ENCODE measurements at places on chromosomes 5 and 9. TPM values are rescaled to one million over a fixed set of nuclear protein-coding genes. Genes with fewer than 3 reads are reported as not detected.

Gene LHX6
- total RNA-seq = 23.6 TPM

Gene NDUFS4
- total RNA-seq = 74.4 TPM

Gene IFNA2
- total RNA-seq = not detected

Gene GPR151
- not detected for total RNA-seq

Gene ECSCR
- total RNA-seq = 46.6 TPM

Gene NOL8
- 24.0 TPM for total RNA-seq

Gene TUSC1
- total RNA-seq = 12.9 TPM

Gene ENTPD8
- not detected for total RNA-seq

Gene KCNV2
- total RNA-seq = not detected

Gene ZBTB6
- total RNA-seq = 9.0 TPM

DNA sequence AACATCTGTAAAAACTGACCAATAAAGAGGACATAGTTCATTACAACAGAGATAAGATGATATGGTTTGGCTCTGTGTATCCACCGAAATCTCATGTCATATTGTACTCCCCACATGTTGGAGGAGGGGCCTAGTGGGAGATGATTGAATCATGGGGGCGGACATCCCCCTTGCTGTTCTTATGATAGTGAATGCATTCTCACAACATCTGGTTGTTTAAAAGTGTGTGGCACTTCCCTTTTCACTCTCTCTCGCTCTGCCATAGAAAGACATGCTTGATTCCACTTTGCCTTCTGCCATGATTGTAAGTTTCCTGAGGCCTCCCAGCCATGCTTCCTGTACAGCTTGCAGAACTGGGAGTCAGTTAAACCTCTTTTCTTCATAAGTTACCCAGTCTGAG lies 292.8 kb downstream of the SLF1 start:
- DNase-seq = no peak

DNA sequence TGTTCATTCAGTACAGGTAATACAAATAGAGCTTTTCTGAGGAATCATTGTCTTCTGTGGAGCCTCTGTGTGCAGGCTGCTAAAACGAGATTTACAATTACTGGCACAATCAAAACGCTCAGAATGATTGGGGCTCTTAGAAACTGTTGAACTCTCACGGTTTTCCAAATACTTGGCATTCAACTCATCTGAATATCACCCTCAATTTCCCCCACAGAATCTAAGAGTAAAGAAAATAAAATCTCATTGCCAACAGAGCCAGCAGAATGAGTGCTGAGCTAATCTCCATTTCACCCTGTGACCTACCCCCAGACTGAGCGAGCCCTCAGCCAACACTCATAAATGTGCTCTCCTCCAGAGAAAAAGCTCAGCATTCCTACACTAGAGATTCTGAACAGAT lies 35.3 kb upstream of the TMED7 start:
- DNase-seq = no peak

GRCh38 chr9:99819123-99819855 lies 2.4 kb upstream of the NR4A3 start:
- DNase-seq = peak; percentile 98

DNA sequence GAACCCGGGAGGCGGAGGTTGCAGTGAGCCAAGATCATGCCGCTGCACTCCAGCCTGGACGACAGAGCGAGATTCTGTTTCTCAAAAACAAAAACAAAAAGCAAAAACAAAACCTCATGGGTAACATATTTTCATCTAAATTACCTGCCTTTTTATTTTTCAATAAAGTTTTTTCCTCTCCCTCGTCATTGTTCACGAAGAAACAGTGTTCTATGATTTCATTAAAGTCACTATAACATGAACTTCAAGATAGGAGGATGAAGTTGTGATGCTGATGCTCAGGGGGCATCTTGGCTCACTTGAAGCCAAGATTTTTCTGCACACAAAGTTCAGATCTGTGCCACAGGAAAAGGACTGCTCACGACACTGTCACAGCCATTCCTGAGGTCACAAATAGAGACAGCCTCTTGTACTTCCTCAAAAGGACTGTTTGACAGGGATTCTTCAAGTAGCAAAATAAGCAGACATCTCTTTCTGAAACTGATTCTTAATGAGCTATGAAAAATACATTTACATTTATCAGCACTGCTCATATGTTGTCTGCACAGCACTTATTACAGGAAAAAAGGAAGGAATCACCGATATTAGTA lies 16.1 kb downstream of the NIPSNAP3B start:
- DNase-seq = no peak

DNA sequence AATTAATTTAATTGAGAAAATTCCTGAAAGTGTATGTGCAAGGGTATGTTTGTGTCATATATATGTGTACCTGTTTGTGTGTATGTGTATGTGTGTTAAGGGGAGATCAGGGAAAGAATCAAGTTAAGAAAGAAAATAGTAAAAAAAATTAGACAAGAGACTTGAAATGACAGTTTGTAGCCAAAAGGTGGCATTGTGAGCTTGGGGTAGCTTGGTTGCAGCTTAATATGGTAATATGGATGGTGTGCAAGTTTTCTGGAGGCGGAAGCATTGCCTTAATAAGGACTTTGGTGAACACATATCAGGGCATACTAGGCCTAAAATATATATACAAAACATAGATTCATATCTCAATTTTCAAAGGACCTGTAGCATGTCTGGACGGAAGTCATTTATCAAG lies 129.9 kb downstream of the INSYN2B start:
- no peak for DNase-seq

DNA sequence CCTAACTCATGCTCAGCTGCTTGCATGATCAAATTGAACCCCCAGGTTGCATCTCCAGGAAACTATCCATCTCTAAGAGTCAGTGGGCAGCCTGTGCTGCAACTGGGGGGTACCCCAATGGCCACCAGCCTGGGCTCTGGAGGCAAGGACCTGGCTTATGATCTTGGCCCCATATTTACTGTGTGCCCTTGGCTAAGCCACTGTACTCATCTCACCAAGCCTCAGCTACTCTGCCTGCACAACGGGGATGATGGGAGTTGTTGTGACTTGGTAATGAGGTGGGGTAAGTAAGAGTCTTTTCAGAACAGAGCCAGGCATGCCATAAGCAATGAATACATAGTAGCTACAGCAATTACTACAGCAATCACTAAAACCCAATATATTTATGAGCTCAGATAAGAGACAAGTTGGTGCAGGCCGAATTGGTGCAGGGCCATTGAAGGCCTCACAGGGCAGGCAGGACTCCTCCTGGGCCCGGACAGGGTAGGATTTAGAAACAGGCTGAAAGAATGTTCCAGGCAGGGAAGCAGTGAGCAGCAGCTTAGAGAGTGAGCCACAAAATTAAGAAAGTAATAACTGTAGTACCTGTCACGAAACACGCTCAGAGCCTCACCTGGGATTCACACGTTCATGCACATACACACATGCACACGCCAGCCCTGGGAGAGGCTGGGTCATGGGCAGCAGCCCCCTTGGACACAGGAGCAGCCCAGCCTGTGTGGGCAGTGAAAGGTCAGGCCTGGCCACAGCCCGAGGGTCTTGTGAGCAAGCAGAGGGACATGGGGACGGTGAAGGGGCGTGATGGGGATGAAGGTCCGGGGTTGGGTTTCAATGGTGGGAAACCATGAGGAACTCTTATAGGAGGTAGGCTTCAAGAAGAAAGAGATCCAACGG lies 74.1 kb downstream of the PAX5 start:
- peak; percentile 68 for DNase-seq

- DNase-seq = no peak
Observed at GRCh38 chr9:36937346-36937745, 96.7 kb downstream of the PAX5 start.

DNA sequence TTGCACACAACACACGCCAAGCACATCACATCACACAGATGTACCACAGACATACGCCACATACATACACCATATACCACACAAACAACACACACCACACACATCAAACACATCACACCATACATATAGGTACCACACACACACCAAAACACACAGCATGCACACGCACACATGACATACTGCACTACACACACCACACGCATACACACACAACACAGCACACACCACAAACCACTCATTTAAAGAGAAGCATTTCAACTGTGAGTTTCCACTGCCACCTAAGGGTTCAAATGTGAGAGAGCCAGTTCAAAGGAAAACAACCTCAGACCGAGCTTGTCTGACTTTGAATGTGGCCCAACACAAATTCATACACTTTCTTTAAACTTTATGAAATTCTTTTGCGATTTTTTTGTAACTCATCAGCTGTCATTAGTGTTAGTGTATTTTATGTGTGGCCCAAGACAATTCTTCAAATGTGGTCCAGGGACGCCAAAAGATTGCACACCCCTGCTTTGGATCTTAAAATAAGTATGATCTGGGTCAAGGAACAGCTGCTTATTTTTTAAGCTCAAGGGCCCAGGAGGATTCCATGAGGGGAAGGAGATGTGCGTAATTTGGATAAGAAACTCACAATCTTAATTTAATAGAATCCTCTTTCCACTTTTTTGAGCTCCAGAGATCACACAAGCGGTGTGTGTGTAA lies 494.6 kb downstream of the GADD45G start:
- DNase-seq = no peak

GRCh38 chr5:57527870-57528269 lies 45.3 kb upstream of the ACTBL2 start:
- DNase-seq = no peak

GRCh38 chr9:114805670-114806525 lies at the start of gene TNFSF15:
Gene TNFSF15, minus strand, starts transcription at chr9:114806039. Its CDS starts 27 bp downstream, at chr9:114806012.
- no peak for DNase-seq

- no peak for DNase-seq
Observed at GRCh38 chr5:131180407-131180806, 9.7 kb downstream of the LYRM7 start.

- no peak for DNase-seq
Observed at GRCh38 chr5:60401526-60401925, 298.4 kb downstream of the DEPDC1B start.

DNA sequence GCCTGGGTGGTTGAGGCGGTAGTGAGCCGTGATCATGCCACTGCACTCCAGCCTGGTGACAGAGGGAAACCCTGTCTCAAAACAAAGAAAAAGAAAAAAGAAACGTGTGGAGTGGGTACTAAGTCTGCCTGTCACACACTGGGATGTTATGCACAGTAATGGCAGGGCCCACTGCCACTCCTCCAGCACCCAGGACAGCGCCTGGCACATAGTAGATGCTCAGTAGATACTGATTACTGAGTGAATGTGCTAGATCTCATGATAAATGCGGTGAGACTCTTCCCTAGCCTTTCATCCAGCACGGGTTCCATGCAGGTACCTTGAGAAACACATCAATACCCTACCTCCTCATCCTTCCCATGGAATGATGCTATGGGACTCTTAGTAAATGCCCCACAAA lies 87.4 kb upstream of the HSPA9 start:
- peak; percentile 67 for DNase-seq

GRCh38 chr9:109653470-109653869 lies 126.5 kb upstream of the PALM2AKAP2 start:
- DNase-seq = no peak

DNA sequence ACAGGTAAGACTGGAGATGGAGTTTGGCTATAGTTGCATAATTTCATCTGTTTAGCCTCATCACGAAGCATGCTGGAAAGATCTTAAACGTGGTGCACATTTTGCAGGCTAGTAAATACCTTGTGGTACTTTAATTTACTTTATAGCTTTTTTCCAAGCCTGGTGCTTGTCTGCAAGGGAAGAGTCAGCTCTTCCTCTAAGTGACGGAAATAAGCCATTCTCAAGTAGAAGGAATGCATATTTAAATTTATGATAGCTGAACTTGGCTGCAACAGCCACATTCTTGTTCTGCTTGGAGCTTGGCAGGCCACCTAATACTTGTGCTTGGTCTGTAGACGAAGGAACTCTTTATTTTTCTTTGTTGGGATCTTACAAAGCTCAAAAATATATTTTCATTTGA lies 188.0 kb upstream of the PIK3R1 start:
- no peak for DNase-seq

DNA sequence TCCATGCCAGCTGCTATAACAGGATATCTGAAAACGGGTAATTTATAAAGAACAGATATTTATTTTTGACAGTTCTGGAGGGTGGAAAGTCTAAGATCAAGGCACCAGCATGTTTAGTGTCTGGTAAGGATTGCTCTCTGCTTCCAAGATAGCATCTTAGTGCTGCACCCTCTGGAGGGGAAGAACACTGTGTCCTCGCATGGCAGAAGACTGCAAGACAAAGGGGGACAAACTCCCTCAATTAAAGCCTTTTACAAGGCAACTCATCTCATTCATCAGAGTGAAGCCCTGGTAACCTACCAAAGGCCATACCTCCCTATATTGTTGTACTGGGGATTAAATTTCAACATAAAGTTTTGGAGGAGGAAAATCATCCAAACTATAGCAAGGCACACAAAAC lies 298.9 kb upstream of the EDIL3 start:
- DNase-seq = no peak

- no peak for DNase-seq
Observed at GRCh38 chr5:140862441-140863295, 6.1 kb upstream of the PCDHA11 start.

DNA sequence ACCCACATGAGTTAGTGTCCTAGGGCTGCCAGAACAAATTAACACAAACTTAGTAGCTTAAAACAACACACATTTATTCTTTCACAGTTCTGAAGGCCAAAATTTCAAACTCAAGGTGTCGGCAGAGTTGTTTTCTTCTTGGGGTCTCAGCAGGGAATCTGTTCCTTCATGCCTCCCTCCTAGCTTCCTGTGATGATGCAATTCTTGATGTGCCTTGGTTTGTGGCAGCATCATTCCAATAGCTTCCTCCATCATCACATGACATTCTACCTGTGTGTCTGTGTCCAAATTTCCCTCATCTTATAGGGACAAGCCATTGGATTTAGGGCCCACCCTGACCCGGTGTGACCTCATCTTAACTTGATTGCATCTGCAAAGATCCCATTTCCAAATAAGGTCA lies 12.2 kb upstream of the SLC25A48 start:
- no peak for DNase-seq

- no peak for DNase-seq
Observed at GRCh38 chr9:27387722-27388121, 90.8 kb upstream of the EQTN start.

GRCh38 chr9:6845128-6845826 lies 87.5 kb downstream of the KDM4C start:
- DNase-seq = no peak

DNA sequence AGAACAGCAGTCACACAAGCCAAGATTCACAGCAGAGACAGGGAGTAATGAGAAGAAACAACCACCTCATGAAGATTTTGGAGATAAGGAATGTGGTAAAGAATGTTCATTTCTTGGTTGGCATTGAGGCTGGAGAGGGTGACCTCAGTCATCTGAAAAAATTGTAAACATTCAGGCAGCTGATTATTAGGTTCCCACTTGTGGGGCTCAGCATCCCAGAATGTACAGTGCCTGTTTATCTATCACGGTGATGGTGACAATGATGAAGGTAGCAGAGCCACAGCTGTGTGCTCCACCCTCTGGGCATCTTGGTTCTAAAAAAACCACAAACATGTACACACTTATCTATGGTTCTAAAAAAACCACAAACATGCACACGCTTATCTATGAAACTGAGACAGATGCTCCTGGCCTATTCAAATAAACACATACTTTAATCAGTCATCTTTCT lies 143.9 kb upstream of the MOCS2 start:
- DNase-seq = no peak
